Panc1 (cell line): ENCODE measurements at places on chromosomes 5 and 9. TPM values are rescaled to one million over a fixed set of nuclear protein-coding genes. Genes with fewer than 3 reads are reported as not detected.

OTP gene
- total RNA-seq, result 0.05 TPM

DNA sequence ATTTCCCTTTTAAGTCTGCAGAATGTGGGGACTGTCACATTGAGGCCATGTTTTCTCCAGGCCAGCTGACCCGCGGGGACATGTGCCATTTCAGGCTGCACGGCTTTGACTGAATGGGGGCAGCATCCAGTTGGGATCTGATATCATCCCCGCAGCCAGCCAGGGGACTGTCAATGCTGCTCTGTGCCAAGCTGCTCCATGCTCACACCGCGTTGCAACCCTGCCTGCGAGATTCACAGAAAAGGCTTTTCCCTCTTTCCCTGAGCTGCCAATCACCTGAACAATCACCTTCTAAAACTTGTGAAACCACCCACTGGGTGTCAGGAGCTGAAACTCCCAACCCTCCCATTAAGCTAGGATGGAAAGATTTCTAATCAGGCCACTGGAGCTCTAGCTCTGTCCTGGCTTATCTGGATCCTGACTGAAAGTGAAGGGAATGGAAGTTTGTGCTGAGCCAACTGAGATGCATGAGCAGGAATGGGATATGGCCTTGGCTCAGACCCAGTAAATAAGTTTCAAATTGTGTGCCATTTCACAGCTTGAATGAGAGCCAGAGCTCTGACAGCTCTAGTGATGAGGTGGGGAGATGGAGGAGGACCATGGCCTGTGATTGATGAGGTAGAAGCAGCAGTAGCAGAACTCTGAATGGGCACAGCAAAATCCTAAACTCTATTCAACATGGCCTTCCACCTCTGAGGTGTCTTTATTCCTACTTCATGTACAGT, 34.5 kb upstream of the ZNF366 start:
- no peak for DNase-seq

GRCh38 chr5:173858670-173859407, 29.3 kb upstream of the CPEB4 start:
- DNase-seq, result no peak

FGF10 gene
- not detected for total RNA-seq

DNA sequence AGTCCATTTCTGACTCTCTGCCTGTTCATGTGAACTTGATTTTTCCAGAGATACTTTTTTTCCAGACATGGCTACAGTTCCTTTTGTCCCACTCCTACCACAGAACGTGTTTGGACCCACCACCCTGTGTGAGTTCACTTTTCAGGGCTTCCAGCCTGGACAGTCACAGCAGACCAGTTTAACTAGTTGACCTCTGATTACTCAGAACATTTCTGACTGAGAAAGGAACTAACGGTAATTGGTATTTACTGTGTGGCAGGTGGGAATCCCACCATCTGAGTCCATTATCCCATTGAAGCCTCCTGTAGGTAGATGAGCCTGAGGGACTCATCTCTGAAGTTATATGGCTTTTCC, 210.1 kb downstream of the GOLPH3 start:
- DNase-seq, result no peak

DNA sequence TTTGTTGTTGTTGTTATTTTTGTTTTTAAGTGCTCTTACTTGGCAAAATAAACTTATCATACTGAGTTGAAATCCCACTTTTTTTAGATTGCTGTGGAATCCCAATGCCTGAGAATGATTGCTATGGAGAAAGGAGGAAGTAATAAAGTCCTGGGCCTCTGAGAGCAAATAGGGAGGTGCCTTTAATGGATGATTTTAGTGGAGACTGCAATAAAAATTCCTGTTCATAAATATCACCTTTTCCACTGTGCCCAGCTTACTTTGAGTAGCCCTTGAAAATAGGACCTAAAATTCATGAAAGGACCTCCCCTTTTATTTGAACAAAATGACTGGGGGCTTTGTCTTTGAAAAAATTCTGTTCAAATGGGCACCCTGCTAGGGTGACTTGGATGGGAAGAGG, 21.8 kb upstream of the ANKH start:
- DNase-seq, result no peak

DNA sequence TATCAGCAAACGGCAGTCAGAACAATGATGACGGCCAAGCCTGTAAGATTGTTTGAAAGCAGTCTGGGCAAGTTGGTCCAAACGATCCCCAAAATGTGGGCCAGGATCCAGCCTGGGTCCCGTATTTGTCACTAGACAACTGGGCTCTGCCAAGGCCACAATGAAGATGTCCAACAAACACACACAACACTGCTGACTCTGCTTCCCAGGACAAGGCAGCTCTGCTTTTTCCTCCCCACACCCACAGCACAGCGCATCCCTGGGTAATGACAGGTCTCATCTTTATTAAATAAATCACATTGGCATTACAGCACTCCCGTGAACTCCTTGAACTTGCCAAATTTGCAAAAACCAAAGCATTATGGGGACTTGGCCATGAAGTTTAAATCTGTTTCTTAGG, 424.1 kb upstream of the ACTBL2 start:
- no peak for DNase-seq

DENND1A gene
- total RNA-seq, result 19.7 TPM

- no peak for DNase-seq
Measured at GRCh38 chr5:113188436-113188835, 211.8 kb downstream of the DCP2 start.

DNA sequence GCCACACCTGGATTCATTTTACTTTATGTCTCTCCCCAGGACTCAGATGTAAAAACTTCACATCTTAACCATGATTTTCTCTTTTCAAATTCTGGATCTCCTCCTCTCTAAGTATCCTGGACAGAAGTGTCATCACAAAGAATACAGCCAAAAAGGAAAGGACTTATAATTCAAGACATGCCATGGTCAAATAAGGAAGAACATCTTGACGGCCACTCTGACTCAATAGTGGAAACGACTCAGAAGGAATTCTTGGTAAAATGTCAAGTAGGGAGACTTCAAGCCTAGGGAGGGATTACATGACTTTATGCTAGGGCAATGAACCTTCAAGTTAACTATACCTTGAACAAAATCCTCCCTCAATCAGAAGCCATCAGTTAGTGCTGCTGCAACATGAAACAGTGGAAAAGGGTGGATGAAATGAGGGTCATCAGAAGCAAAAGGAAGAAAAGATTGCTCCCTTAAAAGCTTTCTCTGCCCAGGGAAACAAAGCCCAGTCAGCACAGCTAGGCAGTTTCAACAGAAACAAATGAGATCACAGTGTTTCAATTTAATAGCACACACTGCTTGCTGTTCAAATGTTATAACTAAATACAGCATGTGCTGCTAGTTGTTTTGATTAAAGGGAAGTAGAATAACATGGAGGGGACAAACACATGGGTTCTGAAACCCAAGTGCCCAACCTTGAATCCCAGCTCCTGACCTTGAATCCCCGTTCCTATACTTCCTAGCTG, 101.4 kb downstream of the LPAR1 start:
- DNase-seq, result no peak

DNA sequence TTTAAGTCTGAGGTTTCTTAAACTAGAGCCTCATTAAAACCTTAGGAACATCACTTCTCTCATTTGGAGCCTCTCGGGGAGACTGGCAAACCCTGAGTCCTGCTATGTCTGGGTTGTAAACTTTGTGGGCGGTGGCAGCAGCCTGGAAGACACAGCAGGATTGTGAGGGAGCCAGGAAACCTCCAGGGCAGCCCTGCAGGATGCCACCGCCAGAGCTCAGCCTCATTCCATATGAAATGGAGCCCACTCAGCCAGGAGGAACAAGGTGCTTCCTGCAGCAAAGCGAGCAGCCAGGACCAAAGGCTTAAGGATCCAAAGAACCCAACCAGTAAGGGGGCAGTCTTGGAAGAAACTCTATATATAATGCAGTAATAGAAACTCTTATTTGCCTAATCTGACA, 37.9 kb upstream of the IDNK start:
- DNase-seq, result no peak

DNA sequence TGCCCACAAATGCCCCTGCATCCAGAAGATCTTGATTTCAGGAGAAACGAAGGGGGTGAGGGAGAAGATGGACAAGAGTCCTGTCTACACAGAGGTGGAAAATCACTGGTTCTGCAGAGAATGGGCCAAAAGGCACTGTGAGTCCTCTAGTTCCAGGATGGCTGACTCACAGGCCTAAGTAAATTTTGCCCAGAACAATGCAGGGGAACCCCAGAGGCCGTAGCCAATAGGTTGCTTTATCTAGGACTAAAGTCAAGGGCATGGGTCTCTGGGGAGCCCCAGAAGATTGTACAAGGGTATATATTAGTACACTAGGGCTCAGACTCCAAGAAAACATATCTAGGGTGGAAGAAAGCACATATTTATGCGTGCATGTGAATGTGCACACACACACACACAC, 98.0 kb downstream of the SLIT3 start:
- DNase-seq, result no peak

CFAP90 gene
- total RNA-seq, result 0.69 TPM

DNA sequence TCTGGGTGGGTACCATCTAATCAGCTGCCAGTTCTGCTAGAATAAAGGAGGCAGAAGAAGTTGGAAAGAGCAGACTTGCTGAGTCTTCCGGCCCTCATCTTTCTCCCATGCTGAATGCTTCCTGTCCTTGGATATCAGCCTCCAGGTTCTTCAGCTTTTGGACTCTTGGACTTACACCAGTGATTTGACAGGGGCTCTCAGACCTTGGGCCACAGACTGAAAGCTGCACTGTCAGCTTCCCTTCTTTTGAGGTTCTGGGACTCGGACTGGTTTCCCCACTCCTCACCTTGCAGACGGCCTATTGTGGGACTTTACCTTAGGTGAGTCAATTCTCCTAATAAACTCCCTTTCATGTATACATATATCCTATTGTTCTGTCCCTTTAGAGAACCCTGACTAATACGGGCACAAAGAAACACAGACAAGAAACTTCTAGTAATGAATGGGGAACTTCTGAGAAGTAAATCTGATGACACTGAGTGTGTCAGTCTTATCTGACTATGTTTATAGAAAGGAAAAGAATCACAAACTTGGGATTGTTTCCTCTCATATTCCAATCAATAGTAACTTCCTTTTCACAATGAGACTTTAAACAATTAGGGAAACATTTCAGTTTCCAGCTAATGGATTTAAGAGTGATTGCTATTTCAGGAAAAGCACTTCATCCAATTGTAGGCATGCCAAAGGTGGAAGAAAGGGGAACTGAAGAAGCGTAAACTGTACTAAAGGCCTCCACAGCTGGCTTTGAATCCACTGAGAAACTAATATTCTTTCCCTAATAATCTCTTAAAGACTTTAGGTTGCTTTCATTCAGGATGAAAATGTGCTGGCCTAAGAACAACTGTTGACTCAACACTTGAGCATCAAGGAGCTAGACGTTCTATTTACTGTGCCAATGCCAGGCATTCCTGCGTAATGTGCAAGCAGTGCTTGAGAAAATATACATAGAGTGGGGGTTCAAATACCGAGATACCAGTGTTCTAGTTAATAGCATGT, 127.9 kb upstream of the PTGER4 start:
- DNase-seq, result peak; percentile 95

GRCh38 chr9:87944682-87945081, 26.9 kb downstream of the SPATA31C1 start:
- DNase-seq, result no peak

RARS1 gene
- total RNA-seq, result 128 TPM

CCDC69 gene
- total RNA-seq, result 2.1 TPM

SLCO4C1 gene
- total RNA-seq, result 0.90 TPM

DNA sequence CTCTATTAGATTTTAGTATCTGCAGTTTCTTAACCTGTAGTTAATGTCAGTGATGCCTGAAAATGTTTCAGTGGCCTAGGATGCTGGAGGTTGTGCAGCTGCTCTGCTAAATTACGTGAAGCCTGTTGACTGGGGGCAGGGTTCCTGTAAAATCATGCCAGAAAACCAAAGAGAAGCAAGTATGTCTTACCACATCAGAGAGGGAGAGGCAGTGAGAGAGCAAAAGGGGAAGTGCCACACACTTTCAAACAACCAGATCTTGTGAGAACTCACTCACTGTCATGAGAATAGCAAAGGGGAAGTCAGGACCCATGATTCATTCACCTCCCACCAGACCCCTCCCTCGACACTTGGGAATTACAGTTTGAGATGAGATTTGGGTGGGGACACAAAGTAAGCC, 83.9 kb upstream of the CYLC2 start:
- no peak for DNase-seq

PGM5 gene
- total RNA-seq, result 0.21 TPM

- no peak for DNase-seq
Measured at GRCh38 chr5:91038180-91038808, 344.8 kb downstream of the ARRDC3 start.

TBCA gene
- 302 TPM for total RNA-seq

DNA sequence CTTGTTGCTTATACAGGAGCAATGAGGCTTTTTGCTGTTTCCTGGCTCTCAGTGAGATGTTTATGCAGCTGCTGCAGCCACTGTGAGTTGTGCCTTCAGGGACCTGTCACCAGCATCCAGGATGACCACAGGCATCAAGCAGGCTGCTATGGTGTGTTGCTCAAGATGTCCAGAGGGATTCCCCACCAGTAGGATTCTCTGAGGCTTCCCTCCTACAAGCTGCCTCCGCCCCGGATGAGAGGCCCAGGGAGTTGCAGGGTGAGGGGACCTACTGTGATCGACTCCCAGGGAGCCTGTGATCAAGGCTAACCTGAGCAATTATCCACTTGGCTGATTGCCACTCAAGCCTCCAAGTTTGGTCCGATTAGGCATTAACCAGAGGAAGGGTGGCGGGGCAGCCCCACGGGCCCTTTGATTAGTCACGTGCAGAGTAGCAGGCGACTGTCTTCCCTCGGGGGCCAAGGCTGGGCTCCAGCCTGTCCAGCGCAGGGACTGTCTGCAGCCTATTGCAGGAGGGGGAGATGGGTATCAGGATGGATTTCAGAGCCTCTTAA, 1.8 kb upstream of the FAT2 start:
- DNase-seq, result no peak
